ENCODE measurements at places on chromosomes 16 and 17. TPM values are rescaled to one million over a fixed set of nuclear protein-coding genes. Genes with fewer than 3 reads are reported as not detected.

- no peak for DNase-seq
Measured at GRCh38 chr16:14509675-14510132, 120.4 kb downstream of the PARN start.

- DNase-seq: no peak
Measured at GRCh38 chr17:66228887-66229782, at the start of gene APOH. Gene APOH (minus strand): TSS chr17:66229415. CDS start chr17:66229379, 36 bp downstream.

The CD300LB gene
- not detected for total RNA-seq

DNA sequence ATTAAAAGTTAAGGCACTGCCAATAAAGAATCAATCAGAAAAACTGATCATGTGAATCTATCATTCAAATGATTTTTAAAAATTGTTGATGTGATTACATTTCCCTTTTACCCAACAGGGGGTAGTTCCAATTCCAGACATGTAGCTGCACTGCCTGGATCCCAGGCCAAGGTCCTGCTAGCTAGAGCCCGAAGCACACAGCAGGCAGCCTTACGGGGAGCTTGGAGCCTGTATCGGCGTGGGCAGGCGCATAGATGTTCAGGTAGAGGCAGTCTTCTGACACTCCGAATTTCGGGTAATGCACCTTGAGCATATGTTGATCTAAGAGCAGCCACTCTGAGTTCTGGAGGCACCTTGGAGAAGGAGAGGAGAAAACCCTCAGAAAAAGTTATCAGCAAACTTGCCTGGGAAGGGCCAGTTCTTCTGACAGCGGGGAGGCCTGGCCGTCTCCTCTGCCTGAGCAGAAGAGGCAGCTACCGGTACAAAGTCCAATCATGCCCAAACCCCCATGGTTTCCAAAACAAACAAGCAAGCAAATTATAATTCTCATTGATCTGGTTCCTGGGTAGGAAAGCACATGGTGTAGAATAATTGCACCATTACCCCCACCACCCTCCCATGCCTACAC, 3.6 kb downstream of the CES5A start:
- no peak for DNase-seq
